Tibial nerve (tissue), 4 donors: ENCODE measurements at places on chromosomes 16 and 17.

DNA sequence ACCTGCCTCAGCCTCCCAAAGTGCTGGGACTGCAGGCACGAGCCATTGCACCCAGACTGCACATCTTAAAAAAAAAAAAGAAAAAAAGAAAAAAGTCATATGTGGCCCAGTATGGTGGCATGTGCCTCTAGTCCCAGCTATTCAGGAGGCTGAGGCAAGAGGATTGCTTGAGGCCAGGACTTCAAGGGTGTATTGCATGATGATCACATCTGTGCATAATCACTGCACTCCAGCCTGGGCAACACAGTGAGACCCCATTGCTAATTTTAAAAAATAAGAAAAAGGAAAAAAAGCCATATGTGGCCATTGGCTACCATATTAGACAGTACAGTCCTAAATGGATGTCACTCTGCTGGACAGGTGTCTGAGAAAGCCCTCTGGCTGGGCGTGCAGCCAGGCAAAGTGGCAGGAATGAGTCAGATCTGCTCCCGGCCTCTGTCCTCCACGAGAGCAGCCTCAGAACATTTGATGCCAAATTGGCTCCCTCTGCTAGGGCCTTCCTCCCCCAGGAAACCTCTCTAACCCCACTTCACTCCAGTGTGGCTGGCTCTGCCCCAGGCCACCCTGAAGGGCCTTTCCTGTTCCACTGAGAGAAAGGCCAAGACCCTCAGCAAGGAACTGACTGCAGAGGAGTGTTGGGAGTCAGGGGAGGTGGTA, 14.7 kb downstream of the CA7 start:
- no peak for DNase-seq
- no peaks in the 10 kb centered on the region for H3K27me3 ChIP-seq

GRCh38 chr16:4293181-4293716, 20.4 kb upstream of the TFAP4 start:
- H3K4me1 ChIP-seq = no peaks in the 10 kb centered on the region
- H3K4me3 ChIP-seq = no peak overlapping the region
- DNase-seq = no peak
- H3K36me3 ChIP-seq = no peaks in the 10 kb centered on the region
- no peaks in the 10 kb centered on the region for H3K27me3 ChIP-seq

- H3K27me3 ChIP-seq = no peaks in the 10 kb centered on the region
- no peaks in the 10 kb centered on the region for H3K36me3 ChIP-seq
- no peak overlapping the region for H3K27ac ChIP-seq
- no peaks in the 10 kb centered on the region for H3K4me1 ChIP-seq
Observed at GRCh38 chr17:14156689-14157088, 80.0 kb downstream of the CDRT15 start.

DNA sequence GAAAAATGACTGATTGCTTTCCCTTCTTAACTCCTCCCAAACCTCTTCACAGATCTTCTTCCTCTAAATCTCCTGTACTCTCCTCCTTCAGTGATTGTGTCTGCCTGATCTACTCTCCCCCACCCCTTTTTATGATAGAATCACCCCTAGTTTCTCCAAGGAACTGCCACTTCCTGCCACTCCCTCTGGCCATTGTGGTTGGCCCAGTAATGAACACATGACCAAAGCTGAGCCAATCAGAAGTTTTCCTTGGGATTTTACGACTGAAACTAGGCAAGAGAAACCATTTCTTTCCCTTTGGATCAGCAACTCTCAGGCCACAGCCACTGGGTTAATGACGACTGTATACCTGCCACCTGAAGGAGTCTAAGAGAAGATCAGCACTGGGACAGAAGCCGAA, 15.9 kb downstream of the IRX3 start:
- H3K27me3 ChIP-seq = peaks cover 5% of the 10 kb centered on the region
- H3K4me3 ChIP-seq = no peak overlapping the region
- no peak for DNase-seq
- H3K4me1 ChIP-seq = no peaks in the 10 kb centered on the region

- DNase-seq = peak; percentile 73
- no peak overlapping the region for H3K4me3 ChIP-seq
- no peaks in the 10 kb centered on the region for H3K27me3 ChIP-seq
- no peaks in the 10 kb centered on the region for H3K4me1 ChIP-seq
- no peaks in the 10 kb centered on the region for H3K36me3 ChIP-seq
Observed at GRCh38 chr16:73020409-73020884, 27.5 kb downstream of the ZFHX3 start.

GRCh38 chr17:66941249-66941648, 23.3 kb upstream of the CACNG4 start:
- H3K36me3 ChIP-seq = no peaks in the 10 kb centered on the region
- H3K4me3 ChIP-seq = no peak overlapping the region
- no peak overlapping the region for H3K27ac ChIP-seq

DNA sequence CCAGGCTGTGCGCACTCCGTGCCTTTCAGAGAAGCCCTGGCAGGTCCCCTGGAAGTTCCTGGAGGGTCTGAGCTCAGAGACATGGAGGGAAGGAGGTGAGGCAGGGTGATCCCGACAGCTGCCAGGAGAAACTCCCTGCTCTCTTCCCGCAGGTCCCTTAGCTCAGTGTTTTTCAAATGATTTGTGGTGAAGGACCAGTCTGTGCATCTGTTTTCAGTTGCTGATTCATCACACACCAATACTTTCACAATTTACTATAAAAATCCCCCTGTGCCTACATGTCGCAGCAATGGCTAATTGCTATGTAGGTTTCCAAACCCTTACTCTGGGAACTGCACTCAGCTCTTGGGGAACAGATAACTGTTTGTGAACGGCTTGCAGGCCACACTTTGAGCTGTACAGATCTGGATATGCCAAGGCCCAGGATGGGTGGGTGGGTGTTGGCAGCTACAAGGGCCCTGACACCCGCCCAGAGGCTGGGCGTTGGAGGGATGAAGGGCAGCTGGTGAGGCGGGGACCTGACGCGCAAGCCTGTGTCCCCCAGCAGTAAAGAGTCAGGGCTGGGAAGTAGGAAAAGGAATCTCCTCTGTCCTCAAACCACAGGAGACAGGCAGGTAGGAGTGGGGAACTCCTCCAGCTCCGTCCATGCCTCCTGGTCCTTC, 20.5 kb upstream of the EMP2 start:
- H3K4me1 ChIP-seq = no peaks in the 10 kb centered on the region
- DNase-seq = no peak
- no peak overlapping the region for H3K4me3 ChIP-seq

GRCh38 chr16:3727806-3728381, 10.6 kb upstream of the TRAP1 start:
- no peak overlapping the region for H3K4me3 ChIP-seq
- H3K27me3 ChIP-seq = no peaks in the 10 kb centered on the region
- peaks cover 68% of the 10 kb centered on the region for H3K36me3 ChIP-seq
- H3K27ac ChIP-seq = no peak overlapping the region
- no peak for DNase-seq

DNA sequence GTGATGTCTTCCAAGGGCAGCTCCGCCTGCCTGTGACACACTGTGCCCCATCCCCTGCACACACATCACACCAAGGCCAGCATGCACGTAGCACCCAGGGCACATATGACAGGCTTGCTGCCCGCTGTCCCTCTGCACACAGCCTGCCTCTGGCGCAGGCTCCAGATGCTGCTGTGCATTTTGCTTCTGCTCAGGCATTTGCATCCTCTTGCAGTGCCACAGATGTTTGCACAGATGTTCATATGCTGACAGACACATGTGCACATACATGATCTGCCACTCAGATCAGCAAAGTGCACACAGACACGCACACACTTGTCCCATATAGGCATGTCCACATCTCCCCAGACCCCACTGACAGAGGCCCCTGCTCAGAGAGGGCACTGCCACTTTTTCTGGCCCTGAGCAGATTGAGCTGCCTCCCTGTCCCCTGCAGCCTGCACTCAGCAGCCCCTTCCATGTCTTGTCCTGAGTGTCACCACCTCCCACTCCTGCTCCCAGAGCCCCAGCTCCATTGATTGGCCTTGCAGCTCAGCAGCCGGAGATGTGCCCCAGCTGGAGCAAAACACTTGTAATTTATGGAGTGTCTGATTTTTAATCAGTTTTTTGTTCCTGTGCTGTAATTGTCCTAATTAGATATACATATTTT, 115.1 kb upstream of the RPL38 start:
- no peak overlapping the region for H3K4me3 ChIP-seq
- no peak for DNase-seq
- H3K36me3 ChIP-seq = no peaks in the 10 kb centered on the region
- no peaks in the 10 kb centered on the region for H3K4me1 ChIP-seq
- no peak overlapping the region for H3K27ac ChIP-seq
- no peaks in the 10 kb centered on the region for H3K27me3 ChIP-seq

DNA sequence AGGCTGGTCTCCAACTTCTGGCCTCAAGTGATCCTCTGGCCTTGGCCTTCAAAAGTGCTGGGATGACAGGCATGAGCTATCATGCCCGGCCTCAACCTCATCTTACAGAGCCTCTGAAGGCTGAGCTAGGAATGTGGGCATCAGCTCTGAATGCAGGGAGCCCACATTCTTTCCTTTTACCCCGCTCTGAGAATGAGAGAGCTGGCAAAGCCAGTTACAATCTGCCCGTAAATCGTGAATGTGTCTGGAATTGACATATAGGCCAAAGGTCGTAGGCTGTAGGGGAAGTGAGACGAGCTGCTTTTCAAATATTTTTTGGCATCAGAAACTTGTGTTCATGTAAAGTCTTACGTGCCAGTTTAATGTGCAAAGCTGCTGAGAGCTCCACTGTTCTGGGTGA, 4.5 kb downstream of the TMEM238L start:
- H3K27me3 ChIP-seq = no peaks in the 10 kb centered on the region
- no peak for DNase-seq
- peaks cover 5% of the 10 kb centered on the region for H3K4me1 ChIP-seq
- no peaks in the 10 kb centered on the region for H3K36me3 ChIP-seq
- no peak overlapping the region for H3K4me3 ChIP-seq

GRCh38 chr17:28857905-28858800, 3.3 kb downstream of the ERAL1 start:
- H3K27ac ChIP-seq = no peak overlapping the region
- DNase-seq = no peak
- no peaks in the 10 kb centered on the region for H3K27me3 ChIP-seq
- no peaks in the 10 kb centered on the region for H3K4me1 ChIP-seq
- no peak overlapping the region for H3K4me3 ChIP-seq
- peaks cover 10% of the 10 kb centered on the region for H3K36me3 ChIP-seq

- H3K4me1 ChIP-seq = no peaks in the 10 kb centered on the region
- no peak overlapping the region for H3K4me3 ChIP-seq
- no peak overlapping the region for H3K27ac ChIP-seq
- no peak for DNase-seq
Observed at GRCh38 chr16:15775209-15775608, 81.6 kb downstream of the MYH11 start.

DNA sequence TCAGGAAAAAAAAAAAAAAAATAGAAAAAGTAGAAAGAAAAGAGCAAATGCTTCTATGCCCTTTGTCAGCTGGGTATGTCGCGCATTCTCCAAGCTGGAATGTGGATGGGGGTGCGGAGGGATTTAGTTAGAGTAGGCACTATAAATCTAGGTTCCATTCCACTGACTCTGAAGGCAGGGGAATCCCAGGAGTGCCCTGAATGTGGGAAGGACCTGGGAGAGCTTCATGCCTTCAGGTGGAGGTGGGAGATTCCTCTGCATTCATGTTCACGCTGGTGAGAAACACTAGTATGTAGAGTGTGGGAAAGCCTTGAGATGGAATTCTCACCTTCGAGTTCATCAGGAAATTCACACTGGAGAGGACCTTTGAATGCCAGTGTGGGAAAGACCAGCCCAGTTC, 12.4 kb downstream of the ZNF232 start:
- no peaks in the 10 kb centered on the region for H3K4me1 ChIP-seq
- no peak overlapping the region for H3K4me3 ChIP-seq
- no peak overlapping the region for H3K27ac ChIP-seq
- DNase-seq = no peak
- H3K27me3 ChIP-seq = no peaks in the 10 kb centered on the region
- no peaks in the 10 kb centered on the region for H3K36me3 ChIP-seq

DNA sequence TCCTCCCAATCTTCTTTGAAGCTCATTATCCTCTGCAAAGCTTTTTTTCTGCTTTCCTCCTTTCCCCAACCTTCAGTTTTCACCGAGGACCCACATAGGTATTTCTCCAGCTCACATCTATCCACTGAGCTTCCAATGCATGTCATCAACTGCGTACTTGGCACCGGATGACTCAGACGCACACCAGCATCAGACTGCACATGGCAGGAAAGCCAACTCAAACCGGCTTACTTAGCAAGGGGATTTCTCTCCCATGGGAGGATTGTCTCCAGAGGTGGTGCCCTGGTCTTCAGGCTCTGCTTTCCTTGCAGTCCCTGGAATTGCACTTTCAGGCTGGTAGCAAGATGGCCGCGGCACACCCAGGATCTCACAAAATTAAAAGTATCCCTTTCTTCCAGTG, 1.7 kb upstream of the AKTIP start:
- DNase-seq = no peak
- no peaks in the 10 kb centered on the region for H3K36me3 ChIP-seq
- H3K4me1 ChIP-seq = peaks cover 28% of the 10 kb centered on the region

- H3K4me3 ChIP-seq = no peak overlapping the region
- DNase-seq = no peak
- no peak overlapping the region for H3K27ac ChIP-seq
Observed at GRCh38 chr16:9039210-9039609, 52.2 kb upstream of the HAPSTR1 start.

GRCh38 chr16:25052151-25052511, 37.0 kb upstream of the ARHGAP17 start:
- no peaks in the 10 kb centered on the region for H3K36me3 ChIP-seq
- H3K27ac ChIP-seq = peak overlapping the region; percentile 60

GRCh38 chr16:65958086-65958485, 408.4 kb upstream of the CDH5 start:
- no peak for DNase-seq
- no peaks in the 10 kb centered on the region for H3K4me1 ChIP-seq
- no peak overlapping the region for H3K27ac ChIP-seq
- no peak overlapping the region for H3K4me3 ChIP-seq
- H3K36me3 ChIP-seq = no peaks in the 10 kb centered on the region

GRCh38 chr17:81646869-81647600, 9.3 kb downstream of the PDE6G start:
- H3K4me1 ChIP-seq = no peaks in the 10 kb centered on the region
- no peaks in the 10 kb centered on the region for H3K36me3 ChIP-seq

GRCh38 chr16:80517846-80518245, 22.9 kb upstream of the DYNLRB2 start:
- no peak for DNase-seq
- H3K36me3 ChIP-seq = no peaks in the 10 kb centered on the region
- H3K27me3 ChIP-seq = no peaks in the 10 kb centered on the region
- no peak overlapping the region for H3K4me3 ChIP-seq
- H3K4me1 ChIP-seq = no peaks in the 10 kb centered on the region
- H3K27ac ChIP-seq = no peak overlapping the region

GRCh38 chr16:12228602-12229499, 252.3 kb downstream of the SNX29 start:
- no peaks in the 10 kb centered on the region for H3K36me3 ChIP-seq
- peak; percentile 13 for DNase-seq
- no peaks in the 10 kb centered on the region for H3K4me1 ChIP-seq

GRCh38 chr17:8409966-8410882, 12.6 kb upstream of the RNF222 start:
- peak; percentile 77 for DNase-seq
- no peak overlapping the region for H3K27ac ChIP-seq
- no peak overlapping the region for H3K4me3 ChIP-seq
- H3K36me3 ChIP-seq = no peaks in the 10 kb centered on the region
- no peaks in the 10 kb centered on the region for H3K4me1 ChIP-seq
- no peaks in the 10 kb centered on the region for H3K27me3 ChIP-seq
